ENCODE measurements at places on chromosomes 11 and 22. TPM values are rescaled to one million over a fixed set of nuclear protein-coding genes. Genes with fewer than 3 reads are reported as not detected.

Gene MYRF
- total RNA-seq = under 0.01 TPM

Gene CWC15
- 30.2 TPM for total RNA-seq

Gene OLFML1
- total RNA-seq = not detected

Gene CST6
- total RNA-seq = 1.7 TPM

Gene DMC1
- total RNA-seq = 1.4 TPM

Gene AQP11
- 0.34 TPM for total RNA-seq

Gene MRPL49
- total RNA-seq = 30.1 TPM

Gene SEPTIN3
- not detected for total RNA-seq

Gene SOX6
- total RNA-seq = 2.5 TPM

Gene LMO2
- 0.93 TPM for total RNA-seq

Gene BSCL2
- 22.0 TPM for total RNA-seq

Gene MRGPRF
- total RNA-seq = not detected

Gene KDM4E
- not detected for total RNA-seq

Gene SEC14L2
- 67.0 TPM for total RNA-seq

Gene FGF3
- not detected for total RNA-seq

Gene TRPC6
- 0.21 TPM for total RNA-seq

Gene OR52E8
- not detected for total RNA-seq

Gene C11orf52
- 1.0 TPM for total RNA-seq

Gene PATE2
- total RNA-seq = not detected

Gene WNT11
- total RNA-seq = 0.21 TPM

Gene DEFB131B
- not detected for total RNA-seq

Gene DLG2
- 0.71 TPM for total RNA-seq

Gene SCGB2A2
- total RNA-seq = not detected

Data from nasal cavity respiratory epithelium epithelial cell of viscerocranial mucosa (primary cell).